ENCODE measurements at places on chromosomes 13 and 19.

- peak; percentile 53 for DNase-seq
Measured at GRCh38 chr13:78241278-78241919, 322.8 kb upstream of the EDNRB start.

DNA sequence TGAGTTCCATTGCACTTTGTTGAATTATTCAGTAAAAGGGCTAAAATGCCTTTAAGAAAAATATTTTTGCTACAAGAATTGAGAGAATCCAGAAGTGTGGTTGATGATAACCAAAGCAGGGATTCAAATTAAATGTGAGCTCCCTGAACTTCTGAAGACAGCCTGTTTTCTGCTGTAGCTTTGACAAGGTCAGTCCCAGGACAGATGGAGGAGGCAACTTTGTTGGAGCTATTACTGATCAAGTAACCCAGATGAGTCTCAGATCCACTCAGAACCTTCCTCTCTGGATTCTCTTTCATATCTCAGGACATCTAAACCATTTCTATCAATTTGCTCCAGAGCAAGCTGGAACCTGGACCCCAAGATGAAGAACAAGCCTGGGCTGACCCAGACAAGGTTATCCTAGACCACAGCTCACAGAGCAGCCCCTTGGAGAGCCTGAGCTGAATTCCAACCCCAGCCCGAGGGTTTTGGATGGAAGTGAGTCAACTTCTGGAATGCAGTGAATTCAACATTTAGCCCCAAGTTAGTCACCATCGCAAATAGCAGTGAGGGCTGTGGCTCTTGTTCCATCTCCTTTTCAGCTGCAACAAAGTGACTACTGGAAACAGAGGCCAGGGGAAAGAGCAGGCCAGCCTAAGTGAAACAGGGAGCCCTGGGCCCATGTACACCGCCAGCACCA lies 137.8 kb upstream of the TSC22D1 start:
- peak; percentile 81 for DNase-seq

GRCh38 chr19:873084-873483 lies 13.6 kb downstream of the CFD start:
- DNase-seq, result no peak

DNA sequence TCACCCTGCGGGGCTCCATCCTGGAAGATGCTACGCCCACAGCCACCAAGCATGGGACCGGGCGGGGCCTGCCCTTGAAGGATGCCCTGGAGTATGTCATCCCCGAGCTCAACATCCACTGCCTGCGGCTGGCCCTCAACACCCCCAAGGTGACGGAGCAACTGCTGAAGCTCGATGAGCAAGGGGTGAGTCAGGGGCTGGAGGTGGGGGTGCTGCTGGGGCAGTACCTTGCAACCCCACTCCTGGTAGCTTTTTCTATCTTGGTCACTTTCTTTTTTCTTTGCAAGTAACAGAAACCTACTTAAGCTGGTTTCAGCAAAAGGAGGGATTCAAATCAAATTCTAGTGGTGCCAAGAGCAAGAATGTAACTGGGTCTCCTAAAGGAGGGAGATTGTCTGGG lies 124.1 kb downstream of the DPF1 start:
- no peak for DNase-seq

DNA sequence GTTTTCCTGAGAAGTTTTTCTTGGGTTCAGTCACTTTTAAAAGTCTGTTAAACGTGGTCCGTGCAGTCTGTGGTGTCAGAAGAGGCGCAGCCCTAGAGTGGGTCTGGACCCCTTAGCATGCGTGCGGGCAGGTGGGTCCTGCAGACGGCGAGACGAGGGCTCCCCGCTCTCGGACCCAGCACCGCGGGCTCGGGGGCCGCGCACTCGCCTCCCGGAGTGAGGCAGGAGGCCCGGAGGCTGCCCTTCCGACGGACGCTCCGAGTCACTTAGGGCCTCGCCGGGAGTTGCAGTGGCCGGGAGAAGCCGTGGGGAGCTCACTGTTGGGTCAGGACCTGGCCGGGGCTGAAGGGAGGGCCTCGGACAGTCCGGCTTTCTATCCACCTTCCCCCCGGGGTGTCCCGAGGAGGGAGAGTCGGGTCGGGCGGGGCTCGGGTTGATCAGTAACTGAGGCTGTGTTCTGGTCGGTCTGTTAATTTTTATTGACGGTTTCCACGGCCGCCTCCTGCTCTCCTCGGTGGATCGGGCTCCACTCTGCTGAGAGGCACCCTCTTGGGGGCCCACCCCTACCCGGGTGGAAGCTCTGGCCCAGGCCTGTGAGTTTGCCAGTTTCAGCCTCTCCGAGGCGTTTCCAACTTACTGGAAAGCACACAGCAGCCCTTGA lies 1.3 kb downstream of the PTBP1 start:
- DNase-seq, result no peak

- peak; percentile 94 for DNase-seq
Measured at GRCh38 chr19:3761382-3762129, at the start of gene APBA3. APBA3 (minus strand) TSS chr19:3761692; CDS start chr19:3760264, 1,428 bp downstream.

DNA sequence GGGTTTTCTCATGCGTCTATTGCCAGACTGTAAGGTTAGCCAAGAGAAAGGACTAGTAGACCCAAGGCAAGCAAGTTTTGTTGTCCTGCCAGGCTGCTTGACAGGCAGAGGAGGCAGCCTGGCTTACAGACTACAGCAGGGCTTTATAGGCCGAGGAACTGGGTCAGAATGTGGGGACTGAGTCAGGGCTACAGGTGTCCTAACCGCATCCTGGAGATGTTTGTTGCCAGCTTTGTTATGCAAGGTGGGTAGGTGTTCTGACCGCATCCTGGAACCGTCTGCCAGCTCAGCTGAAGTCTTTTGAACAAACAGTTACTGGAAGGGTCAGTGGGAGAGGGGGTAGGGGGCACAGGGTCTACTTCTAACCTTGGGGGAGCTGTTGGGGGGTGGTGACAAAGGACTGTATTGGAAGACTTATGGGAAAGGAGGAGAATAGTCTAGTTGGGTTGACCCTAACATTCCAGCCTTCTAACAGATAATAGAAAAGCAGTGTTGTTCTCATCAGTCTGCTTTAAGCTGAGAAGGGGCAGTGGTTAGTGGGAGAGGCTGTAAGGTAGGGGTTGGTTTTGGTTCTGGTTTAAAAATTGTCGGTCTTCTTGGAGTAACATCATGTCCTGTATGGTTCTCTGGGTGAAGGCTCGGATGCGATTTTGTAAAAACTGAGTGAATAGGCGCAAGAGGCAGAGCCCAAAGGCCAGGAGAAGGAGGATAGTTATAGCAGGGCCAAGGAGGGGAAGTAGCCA lies 913.8 kb upstream of the SLITRK5 start:
- DNase-seq, result no peak

DNA sequence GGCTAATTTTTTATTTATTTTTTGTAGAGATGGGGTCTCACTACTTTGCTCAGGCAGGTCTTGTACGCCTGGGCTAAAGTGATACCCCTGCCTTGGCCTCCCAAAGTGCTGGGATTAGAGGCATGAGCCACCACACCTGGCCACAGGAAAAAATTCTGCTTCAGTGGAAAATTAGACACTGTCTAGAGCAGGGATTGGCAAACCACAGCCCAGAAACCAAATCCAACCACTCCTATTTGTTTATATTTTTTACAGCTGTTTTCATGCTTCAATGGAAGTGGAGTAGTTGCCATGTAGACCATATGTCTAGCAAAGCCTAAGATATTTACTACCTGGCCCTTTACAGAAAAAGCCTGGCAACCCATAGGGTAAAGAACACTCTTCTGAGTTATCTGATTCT lies 123.7 kb upstream of the MRI1 start:
- DNase-seq, result no peak

GRCh38 chr13:50053844-50054243 lies 38.6 kb downstream of the KCNRG start:
- no peak for DNase-seq

- DNase-seq, result peak; percentile 35
Measured at GRCh38 chr19:48716562-48717291, 2.8 kb downstream of the MAMSTR start.

GRCh38 chr19:50465000-50465399 lies 11.3 kb upstream of the EMC10 start:
- DNase-seq, result no peak

GRCh38 chr19:5062799-5063198 lies 93.9 kb downstream of the KDM4B start:
- no peak for DNase-seq

DNA sequence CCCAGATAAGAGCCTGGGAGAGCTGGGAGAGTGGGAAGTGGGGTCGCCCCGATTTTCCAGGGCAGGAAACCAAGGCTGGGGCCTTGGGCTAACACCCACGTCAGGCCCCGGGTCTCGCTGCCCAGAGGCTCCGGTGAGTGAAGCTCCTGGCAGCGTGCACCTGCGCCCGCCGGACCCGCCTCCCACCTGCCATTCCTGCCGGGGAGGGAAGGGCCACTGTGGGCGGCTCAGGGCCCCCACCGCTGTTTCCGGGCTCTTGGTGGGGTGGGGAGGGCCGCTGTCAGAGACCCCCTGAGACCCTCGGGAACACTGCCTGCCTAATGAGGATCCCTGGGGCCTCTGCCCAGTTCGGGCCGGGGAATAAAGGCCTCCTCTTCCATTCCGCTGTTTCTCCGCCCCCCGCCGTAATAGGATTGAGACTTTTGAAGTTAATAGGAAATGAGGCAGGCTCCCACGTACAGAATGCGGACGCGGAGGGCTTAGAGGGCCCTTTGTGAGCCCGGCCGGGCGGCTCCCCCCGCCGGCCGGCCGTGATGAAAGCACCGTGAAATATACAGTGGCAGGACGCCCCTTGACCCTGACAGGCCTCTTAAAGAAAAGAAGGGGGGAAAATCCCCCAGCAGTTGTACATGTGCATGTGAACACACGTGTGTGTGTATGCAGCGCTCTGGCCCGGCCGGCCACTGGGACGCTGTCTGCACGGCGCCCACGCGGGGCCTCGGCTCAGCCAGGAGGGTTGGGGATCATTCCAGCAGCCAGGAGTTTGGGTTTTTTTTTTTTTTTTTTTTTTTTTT lies 33.2 kb downstream of the EFNA2 start:
- DNase-seq, result no peak

DNA sequence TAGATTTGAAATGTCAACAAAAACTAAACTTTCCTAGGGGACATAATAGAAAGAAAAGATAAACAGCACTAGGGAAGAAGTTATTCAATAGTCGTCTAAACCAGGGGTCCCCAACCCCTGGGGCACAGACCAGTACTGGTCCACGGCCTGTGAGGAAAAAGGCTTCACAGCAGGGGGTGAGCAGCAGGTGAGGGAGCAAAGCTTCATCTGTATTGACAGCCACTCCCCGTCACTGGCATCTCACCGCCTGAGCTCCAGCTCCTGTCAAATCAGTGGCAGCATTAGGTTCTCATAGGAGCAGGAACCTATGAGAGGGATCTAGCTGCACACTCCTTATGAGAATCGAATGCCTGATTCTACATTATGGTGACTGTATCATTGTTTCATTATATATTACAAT lies 382.7 kb downstream of the MYO16 start:
- DNase-seq, result no peak

DNA sequence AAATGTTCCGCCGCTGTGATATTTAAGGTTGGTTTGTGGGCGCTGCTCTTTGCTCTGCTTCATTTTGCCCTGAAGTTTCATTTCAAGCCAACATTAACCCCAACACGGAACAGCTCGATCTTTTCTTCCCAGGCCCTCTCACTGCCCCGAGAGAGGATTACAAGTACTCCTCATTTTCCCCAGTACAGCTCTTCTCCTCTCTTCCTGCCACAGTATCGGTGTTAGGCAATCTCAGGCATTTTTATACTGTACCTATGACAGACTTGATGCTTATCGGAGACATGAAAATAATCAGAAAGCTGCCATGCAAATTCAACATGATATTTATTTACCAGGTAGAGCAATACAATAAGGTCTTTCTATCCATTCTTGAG lies 1.3 kb upstream of the EDNRB start:
- DNase-seq, result no peak

- no peak for DNase-seq
Measured at GRCh38 chr13:99905224-99905623, 66.3 kb downstream of the ZIC5 start.

DNA sequence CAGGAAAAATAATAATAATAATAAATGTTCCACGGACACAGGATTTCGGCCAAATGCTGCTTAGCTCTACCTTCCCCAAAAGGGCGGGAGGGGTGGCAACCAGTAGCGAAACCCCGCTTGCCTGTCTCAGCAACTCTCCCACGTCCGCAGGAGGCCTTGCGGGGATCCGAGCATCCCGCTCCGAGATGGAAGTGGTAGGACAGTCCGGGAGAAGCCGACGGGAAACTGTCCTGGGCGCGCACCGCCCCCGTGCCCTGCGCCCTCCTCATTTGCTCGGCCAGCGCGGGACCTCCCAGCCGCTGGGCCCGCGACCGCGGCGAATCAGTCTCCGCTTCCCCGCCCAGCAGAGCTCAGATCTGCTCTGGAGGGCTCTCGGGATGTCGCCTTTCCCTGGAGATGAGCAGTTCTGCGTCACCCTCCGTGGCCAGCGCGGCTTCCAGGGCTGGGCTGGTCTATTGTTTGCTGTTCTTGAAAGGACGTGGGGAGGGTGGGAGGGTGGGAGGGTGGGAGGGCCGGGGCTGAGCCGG lies 48.9 kb upstream of the PABPC3 start:
- DNase-seq, result no peak

- DNase-seq, result no peak
Measured at GRCh38 chr19:31270897-31271296, 78.3 kb downstream of the TSHZ3 start.

DNA sequence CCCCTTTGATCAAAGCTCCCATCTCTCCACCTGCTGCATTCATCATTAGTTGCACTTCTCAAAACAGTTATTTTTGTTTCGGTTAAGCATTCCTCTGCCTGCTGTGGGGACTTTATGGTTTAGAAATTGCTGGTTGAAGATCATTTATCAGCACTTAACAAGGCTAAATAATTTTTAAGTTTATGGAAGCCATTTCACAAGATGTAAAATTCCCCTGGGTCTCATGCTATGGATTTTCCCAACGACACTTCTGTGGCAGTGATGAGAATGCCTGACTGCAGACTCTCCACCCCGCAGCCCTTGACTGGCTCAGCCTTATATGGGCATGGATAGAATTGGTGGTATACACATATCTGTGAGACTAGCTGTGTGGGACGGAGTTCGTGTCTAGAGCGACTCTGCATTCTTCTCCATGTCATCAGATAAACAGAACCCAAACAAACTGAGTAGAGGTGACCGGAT lies 52.8 kb downstream of the COL4A2 start:
- DNase-seq, result no peak

DNA sequence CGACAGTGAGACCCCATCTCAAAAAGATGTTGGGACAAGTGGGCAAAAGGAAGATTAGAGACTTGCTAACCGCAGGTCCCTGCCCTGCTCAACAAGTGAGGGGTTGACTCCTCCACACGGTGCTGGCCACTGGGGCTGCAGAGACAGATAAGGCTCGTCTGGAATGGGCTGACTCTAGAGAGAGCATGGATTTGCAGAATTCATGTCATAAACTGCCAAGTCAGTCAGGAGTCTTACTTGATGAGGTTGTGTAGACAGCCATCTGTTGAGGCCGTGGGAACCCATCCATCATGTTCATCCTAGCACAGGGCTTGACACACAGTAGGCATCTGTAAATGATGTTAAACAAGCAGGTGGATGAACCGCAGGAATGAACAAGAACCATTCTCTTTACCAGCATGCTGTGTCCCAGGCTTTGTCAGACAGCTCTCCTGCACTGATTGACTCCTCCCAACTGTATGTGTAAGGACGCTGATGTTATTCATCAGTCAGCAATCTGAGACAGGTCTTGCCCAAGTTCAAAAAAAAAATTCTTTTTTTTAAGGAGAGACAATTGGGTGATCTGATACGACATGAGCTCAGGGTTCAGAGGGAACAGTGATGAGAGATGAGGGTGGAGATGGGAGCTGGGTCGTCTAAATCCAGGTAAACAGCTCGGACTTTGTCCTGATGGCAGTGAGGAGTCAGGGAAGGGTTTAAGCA lies 8.8 kb downstream of the PAF1 start:
- DNase-seq, result no peak

All from endothelial cell of umbilical vein (primary cell).